ENCODE measurements at places on chromosomes 1 and 21.

DNA sequence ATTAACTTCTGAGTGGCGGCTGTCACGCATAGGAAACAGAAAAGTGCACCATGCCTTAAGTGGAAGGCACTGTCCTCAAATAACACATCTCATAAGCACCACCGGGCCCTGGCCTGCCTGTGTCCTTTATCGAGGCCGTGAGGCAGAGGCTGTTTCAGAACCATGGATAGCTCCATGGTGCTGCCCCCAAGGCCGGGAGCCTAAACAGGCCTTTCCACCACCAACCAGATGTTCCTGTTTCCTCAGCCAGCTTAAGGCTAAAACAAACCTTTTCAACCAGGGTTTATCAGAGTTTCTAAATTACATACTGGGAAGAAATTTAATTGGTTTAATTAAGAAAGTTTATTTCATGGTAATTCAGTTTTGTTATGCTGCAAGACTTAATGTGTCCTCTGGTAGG lies 114.4 kb downstream of the DMRTA2 start:
- DNase-seq: peak; percentile 20

- DNase-seq: no peak
These were observed 128.4 kb upstream of the C21orf91 start for GRCh38 chr21:17947531-17947930.

- no peak for DNase-seq
These were observed 31.1 kb downstream of the ALG14 start for GRCh38 chr1:95041491-95042165.

GRCh38 chr21:29077651-29078090 lies 4.2 kb upstream of the CCT8 start:
- peak; percentile 57 for DNase-seq

Data from natural killer cell (primary cell).